ENCODE measurements at places on chromosomes 5 and 9.

DNA sequence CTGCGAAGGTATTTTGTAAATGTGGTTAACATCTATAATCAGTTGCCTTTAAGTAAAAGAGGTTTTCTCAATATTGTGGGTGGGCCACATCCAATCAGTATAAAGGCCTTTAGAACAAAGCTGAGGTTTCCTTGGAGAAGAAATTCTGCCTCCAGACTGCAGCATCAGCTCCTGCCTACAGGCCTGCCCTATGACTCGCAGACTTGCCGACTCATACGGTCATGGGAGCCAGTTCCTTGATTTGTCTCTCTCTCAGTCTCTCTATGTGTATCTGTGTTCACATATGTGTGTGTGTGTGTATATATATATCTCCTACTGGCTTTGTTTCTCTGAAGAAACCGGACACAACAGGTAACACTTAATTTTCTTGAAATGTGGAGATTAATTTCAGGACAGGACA is 45.3 kb downstream of the SLC36A1 start:
- DNase-seq, result no peak

- no peak for DNase-seq
Measured at GRCh38 chr9:21095561-21095960, 17.8 kb upstream of the IFNB1 start.

DNA sequence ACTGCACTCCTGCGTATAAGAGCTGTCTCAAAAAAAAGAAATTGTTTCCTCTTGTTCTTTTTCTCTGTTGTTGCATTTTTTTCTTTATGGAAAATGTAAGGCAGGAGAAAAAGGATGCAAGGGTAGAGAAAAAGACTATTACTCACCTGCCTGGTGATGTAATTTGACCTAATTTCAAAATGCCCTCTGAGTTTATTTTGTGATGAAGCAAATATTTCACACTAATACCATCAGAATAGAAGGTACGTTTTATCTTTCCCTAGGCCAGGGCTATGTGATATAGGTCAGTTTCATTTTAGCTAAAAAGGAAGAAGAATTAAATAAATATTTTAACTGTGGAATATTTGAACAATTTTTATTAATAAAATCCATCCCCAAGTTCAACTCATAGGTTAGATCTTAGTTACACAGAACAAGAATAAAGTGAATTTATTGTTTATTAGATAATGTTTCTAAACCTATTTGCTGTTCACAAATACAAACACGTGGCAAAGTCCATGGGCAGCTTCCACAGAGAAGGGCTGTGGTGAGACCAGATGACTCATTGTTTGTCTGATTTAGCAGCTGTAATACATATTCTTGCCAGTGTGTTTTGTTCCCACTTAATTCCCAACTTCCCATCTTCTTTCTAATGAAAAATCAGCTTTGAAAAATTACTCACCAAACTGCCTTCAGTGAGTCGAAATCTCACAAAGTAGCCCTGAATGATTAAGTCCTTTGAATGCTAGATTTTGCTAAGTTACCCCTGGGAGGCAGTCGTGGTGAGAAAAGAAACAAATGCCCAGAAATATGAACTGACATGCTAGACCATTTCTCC is 52.8 kb upstream of the CCDC112 start:
- DNase-seq, result no peak

GRCh38 chr5:90967443-90967842 is 408.8 kb downstream of the ADGRV1 start:
- DNase-seq, result no peak

DNA sequence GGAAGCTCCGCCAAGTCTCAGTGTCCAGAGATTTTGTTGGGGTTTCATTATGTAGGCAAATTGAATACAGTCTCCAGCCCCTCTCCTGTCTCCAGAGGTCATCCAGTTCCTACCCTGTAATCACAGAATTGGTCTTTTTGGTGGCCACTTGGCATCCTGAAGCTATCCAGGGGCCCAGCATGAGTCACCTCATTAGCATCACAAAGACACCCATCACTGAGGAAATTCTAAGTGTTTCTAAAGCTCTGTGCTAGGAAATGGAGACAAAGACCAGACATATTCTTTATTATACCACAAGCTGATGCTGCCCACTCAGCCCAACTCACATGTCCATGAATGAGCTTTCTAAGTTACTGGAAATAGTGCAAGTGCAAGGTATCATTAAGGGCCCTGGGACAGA is 229.9 kb downstream of the DOCK8 start:
- no peak for DNase-seq

DNA sequence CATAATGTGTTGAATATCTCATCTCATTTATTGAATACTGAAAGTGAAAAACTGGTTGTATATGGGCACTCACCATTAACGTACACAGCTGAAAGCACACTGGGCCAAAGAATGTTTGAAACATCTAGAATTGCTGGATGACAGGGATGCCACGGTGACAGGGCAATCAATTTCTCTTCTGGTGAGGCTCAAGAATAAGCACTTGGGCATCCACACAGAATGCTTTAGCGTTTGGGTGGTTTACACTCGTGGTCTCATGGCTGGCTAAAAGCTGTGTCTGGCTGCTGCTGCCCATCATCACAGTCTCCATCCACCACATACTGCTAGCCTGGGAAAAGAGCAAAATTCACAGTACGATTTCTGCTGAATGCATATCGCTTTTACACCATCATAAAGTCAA is 30.7 kb upstream of the IL31RA start:
- no peak for DNase-seq

- DNase-seq, result no peak
Measured at GRCh38 chr9:121394292-121394691, 24.2 kb upstream of the STOM start.

DNA sequence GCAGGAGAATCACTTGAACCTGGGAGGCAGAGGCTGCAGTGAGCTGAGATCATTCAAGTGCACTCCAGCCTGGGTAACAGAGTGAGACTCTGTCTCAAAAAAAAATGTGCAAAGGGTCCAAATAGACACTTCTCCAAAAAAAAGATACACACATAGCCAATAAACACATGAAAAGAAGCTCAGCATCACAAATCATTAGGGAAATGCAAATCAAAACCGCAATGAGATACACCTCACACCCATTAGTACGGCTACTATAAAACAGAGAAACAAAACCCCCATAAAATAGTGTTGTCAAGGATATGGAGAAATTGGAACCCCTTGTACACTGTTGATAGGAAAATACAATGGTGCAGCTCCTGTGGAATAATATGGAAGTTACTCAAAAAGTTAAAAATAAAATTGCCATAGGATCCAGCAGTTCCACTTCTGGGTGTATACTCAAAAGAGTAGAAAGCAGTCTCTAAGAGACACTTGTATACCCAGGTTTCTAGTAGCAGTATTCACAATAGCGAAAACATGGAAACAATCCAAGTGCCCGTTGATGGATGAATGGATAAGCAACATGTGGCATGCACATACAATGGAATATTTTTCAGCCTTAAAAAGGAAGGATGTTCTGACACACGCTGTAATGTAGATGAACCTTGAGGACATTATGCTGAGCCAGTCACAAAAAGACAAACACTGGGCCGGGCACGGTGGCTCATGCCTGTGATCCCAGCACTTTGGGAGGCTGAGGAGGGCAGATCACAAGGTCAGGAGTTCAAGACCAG is 57.2 kb upstream of the PPARGC1B start:
- DNase-seq, result no peak

- no peak for DNase-seq
Measured at GRCh38 chr5:132300577-132301343, 6.6 kb downstream of the SLC22A4 start.

- no peak for DNase-seq
Measured at GRCh38 chr5:136819526-136820302, 454.4 kb upstream of the TRPC7 start.

- DNase-seq, result no peak
Measured at GRCh38 chr9:11686733-11687132, 1006.5 kb upstream of the TYRP1 start.
